Esophagus squamous epithelium (tissue), 5 donors: ENCODE measurements at places on chromosomes 12 and 14.

- DNase-seq, result no peak
Observed at GRCh38 chr12:43550831-43551271, 1.2 kb downstream of the ADAMTS20 start.

DNA sequence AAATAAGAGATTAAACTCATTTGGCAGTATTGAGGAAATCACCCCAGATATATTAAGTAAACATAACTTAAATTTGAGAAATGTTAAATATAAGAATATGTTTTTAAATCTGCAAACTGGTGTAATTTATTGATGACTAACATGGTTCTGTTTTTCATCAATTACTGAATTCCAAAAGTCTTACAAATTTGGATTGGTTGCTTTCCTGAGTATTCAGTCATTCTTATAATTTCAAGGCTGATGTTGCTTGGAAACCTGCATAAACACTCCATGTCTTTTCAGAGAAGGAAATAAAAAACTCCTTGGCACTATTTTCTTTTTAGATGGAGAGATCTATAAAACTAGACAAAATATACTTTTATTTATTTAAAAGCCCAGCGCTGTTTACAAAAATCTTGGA lies 71.7 kb downstream of the NOVA1 start:
- no peak for DNase-seq

DNA sequence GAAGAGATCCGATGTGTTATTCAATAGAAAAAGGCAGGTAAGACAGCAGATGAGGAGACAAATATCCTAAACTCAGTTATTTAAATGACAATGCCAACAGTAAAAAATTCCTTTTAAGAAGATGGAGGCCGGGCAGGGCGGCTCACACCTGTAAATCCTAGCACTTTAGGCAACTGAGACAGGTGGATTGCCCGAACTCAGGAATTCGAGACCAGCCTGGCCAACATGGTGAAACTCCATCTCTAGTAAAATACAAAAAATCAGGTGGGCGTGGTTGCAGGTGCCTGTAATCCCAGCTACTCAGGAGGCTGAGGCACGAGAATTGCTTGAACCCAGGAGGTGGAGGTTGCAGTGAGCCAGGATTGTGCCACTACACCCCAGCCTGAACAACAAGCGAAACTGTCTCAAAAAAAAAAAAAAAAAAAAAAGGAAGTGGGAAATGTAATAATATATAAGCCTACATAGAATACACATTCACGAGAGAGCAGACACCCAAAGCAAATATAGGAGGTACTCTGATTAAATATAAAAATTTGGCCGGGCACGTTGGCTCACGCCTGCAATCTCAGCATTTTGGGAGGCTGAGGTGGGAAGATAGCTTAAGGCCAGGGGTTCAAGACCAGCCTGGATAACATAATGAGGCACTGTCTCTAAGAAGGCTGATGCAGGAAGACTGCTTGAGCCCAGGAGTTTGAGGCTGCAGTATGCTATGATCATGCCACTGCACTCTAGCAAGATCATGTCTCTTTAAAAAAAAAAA lies 19.0 kb downstream of the CORO1C start:
- no peak for DNase-seq

GRCh38 chr12:9198012-9198411 lies 10.2 kb downstream of the PZP start:
- no peak for DNase-seq

DNA sequence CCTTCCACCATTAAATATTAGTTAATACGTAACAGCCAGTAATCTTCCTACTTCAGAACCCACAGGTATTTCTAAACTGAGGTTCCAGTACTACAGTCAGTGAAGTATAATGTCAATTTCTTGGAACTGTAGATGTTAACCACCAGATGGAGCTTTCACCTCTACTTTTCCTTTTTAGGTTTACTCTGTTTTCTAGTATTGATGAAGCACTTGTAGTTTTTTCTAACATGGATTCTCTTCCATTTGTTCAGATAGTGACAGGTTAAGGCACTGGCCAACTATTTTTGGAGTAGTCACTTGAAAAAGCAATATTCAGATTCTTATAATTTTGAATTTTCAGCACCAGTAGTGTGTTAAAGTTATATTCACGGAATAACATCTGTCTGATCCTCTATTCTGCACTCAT lies 4.6 kb upstream of the SEC23A start:
- no peak for DNase-seq

GRCh38 chr12:102379346-102380162 lies 100.8 kb downstream of the IGF1 start:
- DNase-seq, result no peak
